ENCODE measurements at places on chromosomes 1 and 21.

GRCh38 chr1:213264531-213264930, 213.5 kb downstream of the RPS6KC1 start:
- DNase-seq: no peak

DNA sequence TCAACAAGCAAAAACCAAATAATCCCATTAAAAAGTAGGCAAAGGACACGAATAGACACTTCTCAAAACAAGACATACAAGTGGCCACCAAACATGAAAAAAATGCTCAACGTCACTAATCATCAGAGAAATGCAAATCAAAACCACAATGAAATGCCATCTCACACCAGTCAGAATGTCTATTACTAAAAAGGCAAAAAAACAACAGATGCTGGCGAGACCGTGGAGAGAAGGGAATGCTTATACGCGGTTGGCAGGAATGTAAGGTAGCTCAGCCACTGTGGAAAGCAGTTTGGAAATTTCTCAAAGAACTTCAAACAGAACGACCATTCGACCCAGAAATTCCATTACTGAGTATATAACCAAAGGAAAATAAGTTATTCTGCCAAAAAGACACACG, 145.1 kb upstream of the EDN2 start:
- DNase-seq: no peak

- no peak for DNase-seq
Observed at GRCh38 chr1:245606157-245606725, 451.5 kb downstream of the KIF26B start.

DNA sequence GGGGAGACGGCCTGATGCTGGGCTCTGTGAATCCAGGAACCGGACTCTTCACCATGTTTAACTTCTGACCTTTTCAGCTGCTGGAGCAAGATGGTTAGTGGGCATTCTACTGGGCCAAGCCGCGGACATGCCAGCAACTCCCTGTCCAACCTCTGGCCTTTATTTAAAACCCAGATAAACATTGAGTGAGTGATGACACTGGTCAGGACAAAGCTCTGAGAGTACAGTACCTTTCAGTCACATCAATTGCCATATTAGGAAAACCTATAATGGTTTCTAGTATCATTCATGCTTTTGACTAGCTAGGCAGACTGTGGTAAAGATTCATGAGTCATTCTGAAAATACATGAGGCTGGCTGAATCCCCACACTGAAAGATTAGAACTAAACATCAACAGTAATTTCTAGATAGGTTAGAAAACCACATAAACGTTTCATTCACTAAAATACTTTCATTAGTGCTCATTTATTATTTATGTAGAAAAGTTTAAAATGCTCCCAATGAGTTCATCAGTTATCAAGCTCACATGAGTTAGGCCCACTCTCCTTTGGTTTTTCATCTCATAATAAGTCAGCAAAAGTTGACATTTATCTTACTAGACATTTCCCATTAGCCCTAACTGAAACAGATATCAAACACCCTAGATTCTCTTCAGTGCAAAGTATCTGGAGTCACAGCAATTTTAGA, 7.1 kb upstream of the ACTA1 start:
- DNase-seq: no peak

- DNase-seq: no peak
Observed at GRCh38 chr21:14499316-14499715, 46.8 kb downstream of the SAMSN1 start.

DNA sequence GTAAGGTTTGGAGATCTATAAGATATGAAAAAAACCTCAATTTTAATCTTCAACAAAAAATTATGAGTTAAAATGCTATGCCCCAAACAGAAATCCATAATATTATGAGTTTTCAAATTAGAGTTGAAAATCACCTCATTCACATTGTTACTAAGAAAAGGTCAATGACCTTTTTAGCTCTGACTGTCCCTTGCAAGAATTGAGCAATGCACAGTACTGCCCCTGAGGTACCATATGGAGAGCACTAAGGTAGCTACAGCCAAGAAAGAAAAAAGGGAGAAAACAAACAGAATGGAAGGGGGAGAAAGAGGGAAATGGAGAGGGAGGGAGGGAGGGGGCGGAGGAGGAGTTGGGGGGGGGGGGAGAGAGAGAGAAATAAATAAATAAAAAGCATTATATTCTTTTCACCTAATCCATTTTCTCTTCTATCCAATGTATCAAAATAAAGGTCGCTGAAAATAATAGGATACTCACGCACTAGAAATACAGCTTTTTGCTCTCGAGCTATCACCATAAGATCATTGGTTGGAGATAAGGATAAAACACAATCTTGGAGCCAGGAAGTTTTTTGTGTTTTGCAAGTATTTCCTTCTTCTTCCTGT, 58.8 kb downstream of the RAB3GAP2 start:
- no peak for DNase-seq

- DNase-seq: no peak
Observed at GRCh38 chr1:225541383-225541782, 111.5 kb downstream of the ENAH start.

- no peak for DNase-seq
Observed at GRCh38 chr1:88985692-88986091, 6.7 kb downstream of the KYAT3 start.

DNA sequence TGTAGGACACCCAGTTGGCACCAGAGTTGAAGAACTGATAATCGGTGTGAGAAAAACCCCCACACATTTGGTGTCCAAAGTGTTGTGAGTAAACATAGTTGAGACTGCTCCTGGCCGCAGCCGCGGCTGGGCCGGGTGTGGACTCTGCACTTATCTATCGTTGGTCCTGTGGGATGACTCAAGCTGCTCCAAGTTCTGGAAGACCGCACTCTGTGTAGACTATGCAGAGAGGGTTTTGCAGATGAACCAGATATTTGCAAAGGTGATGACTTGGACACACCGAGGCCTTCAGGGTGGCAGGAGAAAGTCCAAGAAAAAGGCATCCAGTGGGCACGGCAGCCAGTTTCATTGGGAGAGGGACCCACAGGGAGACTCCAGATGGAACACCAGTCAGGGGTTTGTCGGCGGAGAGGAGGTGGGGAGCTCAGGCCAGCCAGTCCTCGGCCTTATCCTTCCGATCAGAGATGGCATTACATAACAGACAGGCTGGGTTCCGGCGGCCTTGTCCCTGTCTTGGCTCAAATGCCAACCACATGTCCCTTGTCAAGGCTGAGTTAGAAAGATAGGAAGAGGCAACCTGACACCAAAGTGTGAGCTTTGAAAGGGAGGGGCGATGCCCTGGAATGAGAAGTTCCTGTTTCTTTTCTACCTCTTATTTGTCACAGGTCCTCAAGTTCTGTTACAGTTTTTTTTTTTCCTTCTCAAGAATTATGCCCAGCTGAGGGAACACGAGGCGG, 21.1 kb downstream of the C2CD2 start:
- no peak for DNase-seq

DNA sequence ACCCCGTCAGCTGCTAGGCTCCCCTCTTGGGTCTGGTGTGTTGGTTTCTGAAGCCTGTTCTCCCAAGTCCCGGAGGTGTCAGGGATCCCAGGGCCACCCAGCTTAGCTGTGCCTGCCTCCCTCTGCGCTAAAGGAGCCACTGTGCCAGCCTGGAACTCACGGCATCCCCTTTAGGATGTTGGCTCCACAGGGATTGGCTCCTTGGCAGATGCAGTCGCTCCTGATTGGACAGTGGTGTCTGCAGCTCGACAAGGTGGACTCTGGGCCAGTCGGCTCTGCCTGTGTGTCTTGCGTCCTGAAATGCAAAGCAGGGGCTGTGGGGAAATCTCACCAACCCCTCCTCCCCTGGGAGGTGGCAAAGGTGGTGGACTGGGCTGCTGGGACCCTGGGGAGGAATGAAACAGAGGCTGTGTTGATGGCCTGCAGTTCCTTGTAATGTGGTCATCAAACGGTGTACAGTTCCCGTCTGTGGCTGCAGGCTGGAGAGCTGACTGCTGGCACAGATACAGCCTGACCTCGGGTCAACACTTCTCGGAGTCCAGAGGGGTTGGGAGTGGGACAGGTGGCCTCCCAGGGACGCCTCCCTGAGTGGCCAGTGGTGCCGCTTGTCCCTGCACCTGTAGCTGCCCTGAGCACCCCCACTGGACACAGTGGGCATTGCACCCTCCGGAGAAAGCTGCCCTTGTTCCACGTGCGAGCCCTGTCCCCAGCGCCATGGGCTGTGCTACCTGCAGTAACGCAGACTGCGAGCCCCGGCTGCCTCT, 11.5 kb upstream of the KCNAB2 start:
- no peak for DNase-seq

DNA sequence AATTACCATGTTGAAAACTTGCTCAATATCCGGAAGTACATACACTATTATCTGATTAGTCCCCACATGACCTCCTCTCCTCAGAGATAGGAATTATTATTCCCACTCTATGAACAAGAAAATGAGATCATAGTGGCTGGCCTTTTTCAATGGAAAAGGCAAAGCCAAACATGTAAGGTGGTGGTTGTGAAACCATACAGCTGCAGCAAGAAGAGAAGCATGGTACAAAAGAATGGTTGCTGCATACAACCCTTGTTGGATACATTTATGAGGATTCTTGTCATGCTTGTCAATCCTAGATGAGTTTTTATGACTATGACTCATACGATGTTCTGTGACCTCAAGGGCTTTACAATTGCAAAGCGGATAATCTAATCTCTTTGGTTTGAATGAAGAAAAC, 514.7 kb downstream of the PLPP3 start:
- no peak for DNase-seq

GRCh38 chr1:208349694-208350330, 105.6 kb upstream of the PLXNA2 start:
- DNase-seq: no peak
